ENCODE measurements at places on chromosomes 12 and 14. TPM values are rescaled to one million over a fixed set of nuclear protein-coding genes. Genes with fewer than 3 reads are reported as not detected.

DNA sequence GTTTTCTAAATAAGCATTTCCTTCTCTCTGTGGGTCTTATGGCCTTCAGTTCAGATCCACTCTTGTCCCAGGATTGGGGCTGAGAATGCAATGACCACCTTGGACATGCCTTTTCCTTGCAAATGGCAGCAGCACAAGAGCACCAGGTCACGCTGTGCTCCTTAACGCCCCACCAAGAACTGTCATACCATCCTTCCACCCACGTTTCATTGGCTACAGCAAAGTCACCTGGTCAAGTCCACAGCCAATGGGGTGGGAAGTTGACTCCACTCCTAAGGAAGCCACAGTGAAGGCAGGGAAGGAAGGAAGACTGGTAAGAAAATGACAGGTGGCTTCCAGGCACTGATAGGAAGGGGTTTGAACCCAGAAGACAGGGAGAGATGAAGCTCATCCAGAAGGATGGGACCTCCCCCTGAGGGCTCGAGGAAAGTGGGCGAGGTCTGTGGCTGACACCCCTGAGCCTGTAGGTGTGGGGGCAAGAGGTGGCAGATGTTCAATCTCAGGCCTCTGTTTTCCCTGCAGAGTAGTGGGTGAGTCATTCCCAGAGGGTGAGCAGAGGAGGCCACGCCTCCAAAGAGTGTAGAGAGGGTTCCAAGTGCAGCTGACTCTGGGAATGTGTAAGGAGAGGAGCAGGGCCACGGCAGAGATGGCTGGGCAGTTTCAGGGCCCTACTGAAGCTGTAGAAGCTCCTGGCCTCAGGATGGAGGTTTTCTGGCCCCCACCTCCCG lies 113.5 kb upstream of the VRK1 start:
- no peak for DNase-seq

- DNase-seq, result peak; percentile 55
These were observed 237.6 kb upstream of the CRY1 start for GRCh38 chr12:107330831-107331431.

DNA sequence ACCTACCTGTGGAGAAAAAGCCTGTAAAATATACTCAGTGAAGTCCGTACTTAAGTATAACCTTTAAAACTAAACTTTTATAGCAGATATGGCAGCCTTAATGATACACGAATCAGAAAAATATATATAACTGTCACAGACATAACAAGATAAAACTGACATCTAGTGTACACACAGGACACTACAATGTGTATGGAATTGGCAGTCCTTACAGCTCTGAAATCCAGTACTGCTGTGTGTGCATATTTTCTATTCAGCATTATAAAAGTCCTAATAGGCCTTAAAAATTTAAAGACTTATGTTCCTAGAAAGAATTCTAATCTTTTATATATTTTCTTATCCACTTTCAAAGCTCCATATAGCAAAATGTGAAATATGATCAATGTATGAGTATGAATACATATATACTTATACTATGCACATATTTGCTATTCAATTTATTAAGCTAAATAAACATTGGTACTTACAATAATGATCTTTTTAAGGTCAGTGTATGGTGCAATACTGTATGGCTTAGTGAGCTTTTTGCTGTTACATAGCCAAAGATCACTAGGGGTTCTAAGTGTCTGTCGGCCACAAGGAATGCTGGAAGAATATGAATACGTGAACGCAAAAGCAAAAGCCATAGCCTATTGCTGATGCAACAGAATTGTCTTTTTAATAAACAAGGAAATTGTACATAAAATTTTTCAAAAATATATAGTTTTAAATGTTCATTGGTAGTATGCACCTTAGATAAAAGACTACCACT lies 69.2 kb downstream of the C2CD5 start:
- DNase-seq, result no peak

- DNase-seq, result no peak
These were observed 243.7 kb upstream of the DIO2 start for GRCh38 chr14:80455031-80455430.

- no peak for DNase-seq
These were observed 7.1 kb upstream of the ASB8 start for GRCh38 chr12:48164451-48164850.

DNA sequence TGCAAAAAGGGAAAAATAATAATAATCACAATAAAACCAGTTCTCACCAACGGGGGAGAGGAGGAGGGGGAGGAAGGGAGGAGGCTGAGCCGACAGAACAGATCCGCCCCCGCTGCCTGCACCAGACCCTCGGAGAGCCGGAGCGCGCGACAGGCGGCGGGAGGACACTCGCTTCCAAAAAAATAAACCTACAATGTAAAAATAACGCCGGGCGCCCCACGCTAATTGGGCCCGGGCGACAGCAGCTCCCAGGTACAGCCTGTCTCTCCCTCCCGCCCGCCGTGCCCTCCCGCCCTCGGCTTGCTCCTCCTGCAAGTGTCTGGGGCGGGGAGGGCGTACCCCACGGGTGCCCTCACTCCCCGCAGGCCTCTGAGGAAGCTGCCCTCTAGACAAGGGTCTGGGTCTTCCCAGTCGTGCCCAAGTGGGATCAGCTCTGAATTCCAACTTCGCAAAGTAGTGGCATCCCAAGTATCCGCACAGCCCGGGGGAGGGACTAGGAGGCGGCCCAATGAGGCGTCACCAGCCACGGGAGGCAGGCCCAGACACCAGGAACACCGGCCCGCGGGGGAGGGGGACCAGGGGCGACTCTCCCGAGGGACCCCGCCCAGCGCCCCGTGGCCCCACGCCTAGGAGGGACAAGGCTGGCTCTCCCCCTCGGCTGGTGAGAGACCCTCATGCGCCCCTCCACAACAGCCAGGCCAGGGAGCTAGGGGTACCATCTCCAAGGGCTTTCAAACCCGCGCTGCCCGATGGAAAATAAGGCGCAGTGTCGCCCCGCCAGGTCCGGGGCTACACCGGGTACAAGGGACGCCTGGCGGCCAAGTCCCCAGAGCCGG lies 1.0 kb downstream of the NCOR2 start:
- DNase-seq, result peak; percentile 42

GRCh38 chr12:42332301-42333285 lies 6.6 kb downstream of the PPHLN1 start:
- no peak for DNase-seq

- no peak for DNase-seq
These were observed 5.8 kb downstream of the MAX start for GRCh38 chr14:65096323-65097089.

- DNase-seq, result no peak
These were observed 61.8 kb upstream of the DACT1 start for GRCh38 chr14:58575956-58576355.

DNA sequence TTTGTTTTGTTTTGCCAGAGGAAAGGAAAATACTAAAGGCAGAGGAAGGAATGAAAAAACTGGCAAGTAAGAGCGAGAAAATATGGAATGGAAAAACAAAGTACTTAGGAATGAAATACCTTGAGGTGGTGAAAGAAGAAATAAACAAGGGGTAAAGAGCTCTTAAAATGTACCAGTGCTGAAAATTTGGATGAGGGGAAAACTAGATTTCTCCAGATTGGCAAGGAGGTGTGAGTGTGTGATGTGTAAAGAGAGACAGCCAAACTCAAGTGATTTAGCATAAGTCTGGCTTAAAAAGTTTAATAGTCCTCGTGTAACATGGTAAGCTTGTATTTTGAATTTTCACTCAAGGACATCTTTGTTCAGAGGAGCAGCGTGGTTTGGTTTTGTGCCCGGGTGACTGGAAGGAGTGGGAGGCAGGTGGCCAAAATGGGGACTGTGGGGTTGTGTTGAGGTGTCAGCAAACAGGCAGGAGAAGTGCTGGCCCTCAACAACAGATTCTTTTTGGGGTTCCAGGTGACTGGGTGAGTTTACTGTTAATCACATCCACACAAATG lies 102.7 kb downstream of the DACT1 start:
- DNase-seq, result no peak

DNA sequence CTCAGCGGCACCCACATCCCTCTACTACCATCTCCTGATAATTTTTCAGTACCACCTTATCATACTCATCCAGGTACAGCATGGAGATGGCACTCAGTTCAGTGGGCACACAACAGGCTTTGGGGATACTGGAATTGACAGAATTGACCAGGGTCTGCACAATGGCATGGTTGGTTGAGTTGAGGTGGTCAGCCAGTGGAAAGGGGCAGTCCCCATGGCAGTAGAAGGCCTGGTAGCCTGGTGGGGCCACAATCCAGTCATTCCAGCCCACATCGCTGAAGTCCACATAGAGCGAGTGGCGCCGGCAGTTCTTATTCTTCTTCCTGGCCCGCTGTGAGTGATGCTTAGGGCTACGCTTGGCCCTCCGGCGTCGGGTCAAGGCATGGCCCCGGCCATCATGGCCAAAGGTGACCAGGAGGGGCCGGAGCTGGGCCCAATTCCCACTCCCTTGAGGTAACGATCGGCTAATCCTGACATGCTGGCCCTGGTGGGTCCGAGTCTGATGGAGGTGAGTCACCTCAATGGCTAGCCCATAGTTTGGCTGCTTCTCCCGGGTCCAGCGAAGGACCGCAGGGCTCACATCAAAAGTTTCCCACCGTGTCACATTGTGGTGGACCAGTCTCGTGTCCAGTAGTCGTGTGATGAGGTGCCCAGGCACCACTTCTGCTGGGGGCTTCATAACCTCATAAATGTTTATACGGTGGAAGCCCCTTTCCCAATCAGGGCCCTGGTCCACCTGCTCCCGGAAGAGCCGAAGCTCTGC lies 6.4 kb downstream of the BMP4 start:
- no peak for DNase-seq

Gene RNASE3
- not detected for total RNA-seq

Gene OVCH1
- not detected for total RNA-seq

Gene TAS2R14
- total RNA-seq, result 1.1 TPM

Gene CS
- 145 TPM for total RNA-seq

Gene KLHDC1
- total RNA-seq, result 11.8 TPM

Gene TMEM63C
- total RNA-seq, result 0.89 TPM

Gene INHBC
- total RNA-seq, result 0.20 TPM
